Sciatic nerve (tissue), 2 donors: ENCODE measurements at places on chromosomes 7 and 10. TPM values are rescaled to one million over a fixed set of nuclear protein-coding genes. Genes with fewer than 3 reads are reported as not detected.

The ARHGAP21 gene
- total RNA-seq = 104 TPM

The TTYH3 gene
- total RNA-seq = 38.6 TPM

The CCDC136 gene
- total RNA-seq = 5.9 TPM

The UTF1 gene
- not detected for total RNA-seq

DNA sequence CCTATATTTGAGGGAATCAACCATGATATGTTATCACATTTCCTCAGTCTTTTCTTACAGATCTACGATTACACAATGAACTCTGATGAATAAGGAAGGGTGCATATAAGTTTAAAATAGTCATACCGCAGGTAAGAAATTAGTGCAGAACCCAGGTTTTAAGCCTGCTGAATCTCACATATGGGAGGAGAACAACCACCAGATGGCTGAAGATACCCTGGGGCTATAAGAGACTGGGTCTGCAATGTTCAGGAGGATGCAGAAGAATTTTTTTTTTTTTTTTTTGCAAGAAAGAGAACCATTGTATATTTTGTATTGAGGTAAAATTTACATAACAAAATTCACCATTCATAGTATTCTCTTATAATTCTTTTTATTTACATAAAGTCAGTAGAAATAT is 372.3 kb upstream of the MYO3A start:
- DNase-seq = no peak

DNA sequence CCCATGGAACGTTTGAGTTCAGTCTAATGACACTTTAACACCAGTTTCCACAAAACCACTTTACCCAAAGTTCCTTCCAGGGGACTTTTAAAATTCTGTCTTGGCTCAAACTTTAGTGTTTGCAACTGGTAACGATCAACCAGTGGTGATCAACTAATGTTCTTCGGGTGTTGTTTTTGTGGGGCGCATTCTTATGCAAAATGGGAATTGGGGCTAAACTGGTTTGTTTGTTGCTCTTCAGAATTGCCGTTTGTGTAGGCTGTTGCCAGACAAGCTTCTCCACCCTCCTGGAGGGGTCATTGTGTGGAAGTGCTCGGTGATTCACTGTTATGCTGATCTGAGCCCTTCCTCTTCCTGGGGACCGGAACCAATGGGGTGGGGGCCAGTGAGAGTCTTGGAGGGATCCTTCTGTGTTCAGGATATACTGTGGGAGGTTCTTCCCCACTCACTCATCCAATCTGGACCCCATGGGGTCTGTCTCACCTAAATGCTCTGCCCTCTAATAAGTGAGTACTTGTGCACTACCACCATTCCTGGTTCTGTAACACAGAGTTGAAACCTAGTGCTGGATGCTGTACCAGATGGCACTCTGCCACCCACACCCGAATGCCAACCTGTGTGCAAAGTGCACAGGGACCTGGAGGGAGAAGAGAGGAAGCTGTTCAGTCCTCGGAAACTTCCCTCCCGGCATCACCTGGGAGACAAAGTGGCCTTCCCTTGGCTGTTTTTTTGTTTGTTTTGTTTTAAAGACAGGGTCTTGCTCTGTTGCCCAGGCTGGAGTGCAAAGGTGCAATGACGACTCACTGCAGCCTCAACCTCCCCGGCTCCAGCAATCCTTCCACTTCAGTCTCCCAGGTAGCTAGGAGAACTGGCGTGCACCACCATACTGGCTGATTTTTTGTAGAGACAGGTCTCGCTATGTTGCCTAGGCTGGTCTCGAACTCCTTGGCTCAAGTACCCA is 2.1 kb downstream of the NFE2L3 start:
- no peak for DNase-seq

The ANKIB1 gene
- 76.8 TPM for total RNA-seq

The AGR2 gene
- 0.40 TPM for total RNA-seq

The FGFR2 gene
- total RNA-seq = 10.8 TPM

- DNase-seq = no peak
These were observed 737.2 kb upstream of the ANKRD30A start for GRCh38 chr10:36388166-36388565.

The SPDYE5 gene
- total RNA-seq = not detected
